ENCODE measurements at places on chromosomes 11 and 22.

GRCh38 chr11:46247659-46248058 is 29.8 kb upstream of the CREB3L1 start:
- peak; percentile 60 for DNase-seq

GRCh38 chr22:43044290-43044712 is 29.4 kb upstream of the PACSIN2 start:
- no peak for DNase-seq

DNA sequence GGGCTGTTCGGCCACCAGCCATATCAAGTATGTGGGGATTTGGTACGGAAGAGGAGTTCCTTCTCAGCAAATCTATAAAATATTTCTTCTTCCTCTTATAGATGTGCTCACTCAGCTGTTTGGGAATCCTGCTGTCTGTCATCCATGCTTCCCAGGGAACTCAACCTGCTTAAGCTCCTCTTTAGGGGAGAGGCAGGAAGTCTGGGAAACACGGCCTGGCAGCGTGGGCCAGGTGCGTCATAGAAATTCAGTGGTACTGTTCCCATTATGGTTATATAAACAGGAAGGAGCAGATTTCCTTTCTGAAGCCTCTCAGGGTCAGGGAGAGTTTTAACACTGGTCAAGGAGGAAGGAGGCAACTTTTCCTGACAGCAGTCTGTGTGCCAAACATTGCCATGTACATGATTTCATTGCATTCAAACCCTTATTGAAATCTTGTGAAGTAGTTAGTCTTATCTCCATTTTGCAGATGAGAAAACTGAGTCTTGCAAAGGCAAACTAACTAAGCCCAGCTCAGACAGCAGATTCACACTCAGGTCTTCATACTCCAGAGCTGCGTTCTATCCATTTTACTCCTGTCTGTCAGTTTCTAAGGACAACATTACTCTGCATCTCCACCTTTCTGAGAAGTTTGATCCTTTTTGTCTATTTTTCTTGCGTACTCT is 35.4 kb upstream of the AMOTL1 start:
- peak; percentile 31 for DNase-seq

- peak; percentile 46 for DNase-seq
Observed at GRCh38 chr11:74141241-74141695, 29.5 kb downstream of the C2CD3 start.

DNA sequence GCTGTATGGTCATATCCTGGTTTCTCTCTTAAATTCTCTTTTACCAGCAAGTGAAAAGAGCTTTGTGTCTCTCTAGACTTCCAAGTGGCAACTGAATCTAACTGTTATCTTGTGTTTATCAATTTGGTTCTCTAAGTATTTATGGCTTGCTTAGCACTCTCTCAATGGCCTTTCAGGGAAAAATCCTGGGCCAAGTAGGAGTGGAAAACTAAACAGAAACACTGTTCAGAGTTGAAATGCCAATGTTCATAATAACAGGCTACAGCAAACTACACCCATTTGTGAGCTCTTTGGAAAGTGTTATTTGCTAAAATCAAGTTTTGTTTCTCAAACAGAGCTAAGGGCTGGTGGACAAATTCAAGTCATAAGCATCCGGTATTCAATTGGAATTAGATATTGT is 10.1 kb downstream of the MMP12 start:
- DNase-seq, result no peak

GRCh38 chr11:102762361-102762767 is 18.1 kb downstream of the MMP10 start:
- peak; percentile 83 for DNase-seq

All from fibroblast of skin of right biceps (primary cell).